ENCODE measurements at places on chromosomes 1 and 21.

GRCh38 chr1:106458866-106459265, 597.6 kb upstream of the PRMT6 start:
- DNase-seq, result no peak

DNA sequence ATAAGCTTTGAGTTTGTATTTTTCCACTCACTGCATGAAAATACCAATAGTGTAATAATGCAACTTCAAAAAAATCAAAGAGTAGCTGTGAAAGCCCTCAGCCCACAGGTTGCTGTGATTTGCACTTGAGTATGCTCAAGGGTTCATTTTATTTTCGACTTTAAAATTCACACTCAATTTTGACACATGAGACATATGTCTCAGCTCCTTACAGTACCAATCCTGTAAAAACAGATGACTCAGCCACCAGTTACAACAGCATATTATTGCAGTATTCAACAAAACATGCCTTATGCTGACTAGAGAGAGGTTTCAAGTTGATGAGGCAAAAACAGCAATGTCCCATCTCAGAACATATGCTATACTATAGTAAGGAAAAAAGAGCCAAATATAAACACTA, 66.1 kb downstream of the CYYR1 start:
- DNase-seq, result no peak

DNA sequence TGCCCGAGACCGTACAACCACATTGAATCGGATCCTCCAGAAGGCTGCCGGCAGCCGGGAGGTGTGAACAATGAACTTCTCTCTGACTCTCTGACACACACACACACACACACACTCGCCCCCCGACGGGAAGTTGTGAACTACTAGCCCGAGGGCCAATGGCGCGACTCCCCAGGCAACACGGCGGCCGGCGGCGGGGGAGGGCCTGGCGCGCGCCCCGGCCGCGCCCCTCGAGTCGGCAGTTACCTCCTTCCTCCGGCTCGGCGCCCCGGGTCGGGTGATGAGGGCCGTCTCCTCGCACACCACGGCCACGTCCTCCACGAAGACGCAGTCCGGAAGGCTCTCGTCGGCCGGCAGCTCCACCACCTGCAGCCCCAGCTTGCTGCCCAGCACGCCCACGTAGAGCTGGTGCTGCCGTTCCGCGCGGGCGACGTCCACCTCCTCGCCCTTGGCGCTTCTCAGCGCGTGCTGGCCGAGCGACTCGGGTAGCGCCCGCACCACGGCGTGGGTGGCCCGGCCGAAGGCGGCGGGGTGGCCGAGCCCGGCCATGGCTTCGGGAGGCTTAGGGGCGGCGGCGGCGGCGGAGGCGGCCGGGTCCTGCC, 361 bp downstream of the DDAH1 start:
- no peak for DNase-seq

DNA sequence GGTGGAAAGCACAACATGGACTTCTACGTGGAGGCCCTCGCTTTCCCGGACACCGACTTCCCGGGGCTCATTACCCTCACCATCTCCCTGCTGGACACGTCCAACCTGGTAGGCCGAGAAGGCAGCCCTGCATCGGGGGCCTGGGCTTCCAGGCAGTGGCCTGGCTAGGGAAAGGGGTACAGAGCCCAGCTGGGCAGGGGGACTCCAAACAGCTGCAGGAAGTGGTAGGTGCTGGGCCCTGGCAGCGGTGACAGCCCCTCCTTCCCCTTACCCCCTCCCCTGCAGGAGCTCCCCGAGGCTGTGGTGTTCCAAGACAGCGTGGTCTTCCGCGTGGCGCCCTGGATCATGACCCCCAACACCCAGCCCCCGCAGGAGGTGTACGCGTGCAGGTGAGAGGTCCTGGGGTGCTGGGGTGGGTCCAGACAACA, 30.0 kb upstream of the PADI6 start:
- no peak for DNase-seq

GRCh38 chr1:240965581-240966091, 353.7 kb upstream of the GREM2 start:
- no peak for DNase-seq

DNA sequence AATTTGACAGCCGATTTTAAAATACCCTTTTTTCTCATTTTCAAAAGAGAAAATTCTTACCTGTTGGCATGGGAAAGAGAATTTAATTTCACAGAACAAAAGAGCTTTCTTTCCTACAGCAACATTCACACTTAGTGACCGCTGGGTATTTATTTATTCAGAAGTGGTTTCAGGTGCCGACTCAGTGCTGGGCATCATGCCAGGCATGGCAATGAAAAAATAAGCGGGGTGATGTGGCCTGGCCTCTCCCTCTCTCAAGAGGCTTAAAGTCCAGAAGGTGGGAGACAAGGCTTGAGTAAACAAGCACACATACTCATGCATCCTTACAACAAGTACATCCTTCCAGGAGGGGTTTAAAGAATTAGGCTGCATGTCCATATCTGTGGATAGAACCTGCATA, 4.1 kb upstream of the PCP4 start:
- DNase-seq, result no peak

DNA sequence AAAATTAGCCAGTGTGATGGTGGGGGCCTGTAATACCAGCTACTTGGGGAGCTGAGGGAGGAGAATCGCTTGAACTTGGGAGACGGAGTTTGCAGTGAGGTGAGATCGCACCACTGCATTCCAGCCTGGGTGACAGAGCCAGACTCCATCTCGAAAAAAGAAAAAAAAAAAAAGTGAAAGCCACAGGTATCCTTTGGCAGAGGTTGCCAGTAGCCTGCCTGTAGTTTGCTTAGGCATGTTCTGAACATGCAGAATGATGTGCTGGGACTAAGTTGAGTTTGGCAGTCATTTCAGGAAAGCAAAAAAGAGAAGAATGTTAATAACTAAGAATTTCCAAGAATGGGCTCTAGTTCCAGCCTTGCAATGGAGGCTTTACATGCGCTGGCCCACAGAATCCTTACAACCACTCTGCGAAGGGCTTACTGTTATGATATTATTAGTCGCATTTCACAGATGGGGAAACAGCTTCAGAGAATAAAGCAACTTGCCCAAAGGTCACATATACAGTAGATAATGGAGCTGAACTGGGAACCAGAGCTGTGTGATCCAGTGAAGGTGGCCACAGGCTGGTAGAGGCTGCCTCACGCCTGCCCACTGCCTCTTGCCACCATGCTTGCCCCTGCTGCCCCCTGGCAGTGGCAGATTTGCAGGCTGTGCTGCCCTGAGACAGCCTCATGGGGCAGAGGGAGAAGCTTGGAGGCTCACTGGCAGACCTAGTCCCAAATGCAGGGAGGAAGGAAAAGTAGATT, 66.5 kb upstream of the LYST start:
- DNase-seq, result no peak

DNA sequence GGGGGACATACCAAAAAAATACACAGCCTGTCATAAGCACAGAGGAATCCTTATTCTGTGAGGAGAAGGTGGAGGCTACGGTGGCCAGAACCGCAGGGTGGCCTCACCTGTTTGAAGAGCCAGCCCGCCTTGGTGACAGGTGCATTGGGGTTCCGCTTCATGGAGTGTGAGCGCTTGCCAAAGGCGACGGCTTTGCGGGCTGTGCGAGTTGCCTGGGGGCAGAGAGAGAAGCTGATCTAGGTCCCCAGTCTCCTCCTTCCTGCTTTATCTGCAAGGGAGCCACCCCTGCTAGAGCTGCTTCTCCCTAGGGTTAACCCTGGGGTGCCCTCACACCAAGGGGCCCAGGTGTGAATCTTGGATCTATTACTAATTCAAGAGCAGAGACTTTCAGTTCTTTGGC, 54.3 kb upstream of the GOLT1A start:
- no peak for DNase-seq

DNA sequence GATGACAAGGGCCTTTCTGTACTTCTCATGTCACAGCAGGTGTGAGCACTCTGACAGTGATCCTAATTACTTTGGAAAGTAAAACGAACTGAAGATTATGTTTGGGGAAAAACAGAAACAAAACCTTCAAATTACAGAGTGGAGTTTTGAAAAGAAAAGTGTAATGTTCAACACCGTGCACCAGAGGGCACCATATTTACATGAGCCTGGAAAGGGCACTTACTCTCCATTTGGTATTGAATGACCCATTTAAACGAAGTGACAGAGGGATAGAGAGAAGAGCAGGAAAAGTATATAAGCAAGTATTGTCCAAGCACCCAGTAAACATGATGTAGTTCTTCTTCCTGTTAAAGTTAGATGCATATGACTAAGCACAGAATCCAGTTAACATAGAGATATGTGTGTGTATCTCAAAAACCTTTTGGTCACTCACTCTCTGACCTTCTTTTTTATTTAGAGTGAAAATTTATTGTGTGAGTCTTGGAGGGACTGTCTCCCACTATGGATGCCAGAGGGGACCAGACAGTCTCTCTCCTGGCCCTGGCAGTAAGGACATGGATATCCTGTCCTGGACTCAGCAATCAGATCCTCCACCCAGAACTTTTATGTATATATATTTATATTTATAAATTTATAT, 3.8 kb upstream of the RGSL1 start:
- peak; percentile 31 for DNase-seq

DNA sequence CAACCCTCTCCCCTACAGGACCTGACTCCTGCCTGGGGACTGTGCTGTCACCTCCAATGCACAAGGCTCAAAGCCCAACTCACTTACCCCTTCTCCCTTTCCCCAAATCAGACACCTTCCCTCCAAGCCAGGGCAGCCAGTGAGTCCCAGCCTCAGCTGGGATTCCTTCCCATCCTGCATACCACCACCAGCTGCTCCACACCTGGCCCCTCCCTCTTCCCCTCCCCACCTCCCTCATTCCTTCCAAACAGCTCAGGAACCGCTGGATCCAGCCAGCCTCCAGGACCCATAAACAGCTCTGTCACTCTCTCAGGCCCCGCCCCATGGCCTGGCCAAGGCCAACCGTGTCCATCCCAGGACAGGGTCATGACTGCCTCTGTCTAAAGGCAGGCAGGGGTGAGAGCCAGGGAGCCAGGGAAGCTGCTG, 41.4 kb downstream of the ACOT7 start:
- DNase-seq, result no peak

GRCh38 chr1:88462488-88463261, 221.4 kb upstream of the PKN2 start:
- DNase-seq, result no peak

All from smooth muscle cell of the brain vasculature (primary cell).